Aorta (tissue), 5 donors: ENCODE measurements at places on chromosomes 12 and 14. TPM values are rescaled to one million over a fixed set of nuclear protein-coding genes. Genes with fewer than 3 reads are reported as not detected.

FIGNL2 gene
- not detected for polyA plus RNA-seq

GRCh38 chr12:59620326-59620725 is 24.5 kb downstream of the SLC16A7 start:
- DNase-seq = no peak

DNA sequence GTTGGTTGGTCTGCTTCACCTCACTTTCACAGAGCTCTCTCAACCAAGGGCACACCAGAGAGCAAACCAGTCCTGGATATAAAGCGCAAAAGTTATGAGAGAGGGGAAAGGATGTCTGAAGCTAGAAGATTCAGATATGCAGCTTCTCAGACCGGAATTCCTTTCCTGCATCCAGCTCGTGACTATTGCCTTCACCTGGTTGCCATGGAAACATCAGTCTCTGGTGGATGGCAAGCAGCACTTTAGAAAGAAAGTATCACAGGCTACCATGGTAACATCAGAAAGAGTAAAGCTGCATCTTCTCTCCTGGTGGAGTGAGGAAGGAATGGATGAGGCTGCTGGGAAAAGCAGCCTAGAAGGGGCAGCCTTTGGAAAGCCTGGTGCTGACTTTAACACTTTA is 13.7 kb downstream of the REM2 start:
- DNase-seq = no peak

- no peak for DNase-seq
Observed at GRCh38 chr14:50116966-50117365, 594 bp upstream of the VCPKMT start.

DNA sequence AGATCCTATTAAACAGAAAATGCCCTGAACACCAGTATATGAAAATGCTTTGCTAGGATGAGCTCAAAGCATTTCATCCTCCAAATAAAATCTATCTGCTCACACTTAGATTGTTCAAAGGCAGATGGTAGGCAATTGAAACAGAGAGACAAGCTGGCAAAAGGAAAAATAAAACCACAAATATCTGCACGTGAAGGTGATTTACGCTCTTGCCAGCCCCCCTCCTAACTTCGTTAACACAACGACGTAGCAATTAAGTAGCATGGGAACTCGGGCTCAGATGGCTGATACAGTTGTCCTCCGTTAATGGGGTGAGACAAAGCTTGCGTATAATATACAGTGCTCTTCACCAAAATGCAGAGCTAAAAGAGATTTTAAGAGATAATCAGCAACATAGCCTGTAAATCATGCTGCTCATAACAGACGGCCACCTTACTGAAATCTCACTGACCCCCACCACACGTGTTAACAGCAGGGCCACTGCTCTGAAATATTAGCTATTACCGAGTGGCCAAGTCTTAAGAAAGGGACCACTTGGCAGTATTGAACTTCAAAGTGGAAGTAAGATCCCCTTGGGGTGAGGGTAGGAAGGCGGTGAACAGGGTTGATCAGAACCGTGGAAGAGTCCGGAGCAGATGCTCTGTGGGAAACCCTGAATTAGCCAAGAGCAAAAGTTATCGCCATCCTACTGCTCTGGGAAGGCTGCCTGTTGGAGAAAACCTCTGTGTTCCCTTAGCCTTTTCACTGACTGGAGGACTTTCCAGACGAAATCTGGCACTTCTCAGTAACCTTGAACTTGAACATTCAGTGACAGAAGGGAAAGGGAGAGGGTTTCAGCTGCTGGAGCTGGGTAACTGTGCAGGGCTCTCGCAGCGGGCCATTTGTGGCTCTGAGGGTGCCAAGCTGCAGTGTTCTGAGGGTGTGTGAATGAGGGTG is 23.1 kb downstream of the ETV6 start:
- no peak for DNase-seq

DNA sequence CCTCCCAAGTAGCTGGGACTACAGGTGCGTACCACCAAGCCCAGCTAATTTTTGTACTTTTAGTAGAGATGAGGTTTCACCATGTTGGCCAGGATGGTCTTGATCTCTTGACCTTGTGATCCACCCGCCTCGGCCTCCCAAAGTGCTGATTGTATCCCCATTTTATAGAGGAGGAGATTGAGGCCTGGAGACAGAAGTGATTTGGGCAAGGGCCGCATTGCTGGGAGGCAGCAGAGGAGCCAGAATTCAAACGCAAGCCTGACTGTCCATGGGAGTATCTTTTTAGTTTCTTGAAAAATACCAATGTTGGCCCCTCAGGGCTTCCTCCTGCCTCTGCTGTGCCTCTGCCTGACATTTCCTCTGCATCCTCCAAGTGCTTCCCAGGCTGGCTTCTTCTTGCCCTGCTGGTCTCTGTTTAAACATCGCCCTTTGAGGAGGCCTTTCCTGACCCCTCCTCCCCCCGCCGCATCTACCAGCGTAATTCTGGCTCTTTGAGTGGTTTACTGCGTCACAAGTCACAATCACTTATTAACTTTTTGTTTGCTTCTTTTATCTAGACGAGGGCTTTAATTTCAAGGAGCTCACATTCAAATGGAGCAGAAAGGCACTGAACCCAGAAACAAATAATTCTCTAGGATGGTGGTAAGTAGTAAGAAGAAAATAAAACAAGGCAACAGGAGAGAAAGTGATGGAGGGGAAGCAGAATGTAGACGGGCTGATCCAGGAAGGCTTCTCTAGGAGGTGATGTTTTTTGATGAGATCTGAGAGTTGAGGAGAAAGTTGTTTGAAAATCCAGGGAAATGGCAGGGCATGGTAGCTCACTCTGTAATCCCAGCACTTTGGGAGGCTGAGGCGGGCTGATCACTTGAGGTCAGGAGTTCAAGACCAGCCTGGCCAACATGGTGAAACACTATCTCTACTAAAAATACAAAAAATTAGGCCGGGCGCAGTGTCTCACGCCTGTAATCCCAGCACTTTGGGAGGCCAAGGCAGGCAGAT is 91.0 kb upstream of the MED13L start:
- no peak for DNase-seq

DNA sequence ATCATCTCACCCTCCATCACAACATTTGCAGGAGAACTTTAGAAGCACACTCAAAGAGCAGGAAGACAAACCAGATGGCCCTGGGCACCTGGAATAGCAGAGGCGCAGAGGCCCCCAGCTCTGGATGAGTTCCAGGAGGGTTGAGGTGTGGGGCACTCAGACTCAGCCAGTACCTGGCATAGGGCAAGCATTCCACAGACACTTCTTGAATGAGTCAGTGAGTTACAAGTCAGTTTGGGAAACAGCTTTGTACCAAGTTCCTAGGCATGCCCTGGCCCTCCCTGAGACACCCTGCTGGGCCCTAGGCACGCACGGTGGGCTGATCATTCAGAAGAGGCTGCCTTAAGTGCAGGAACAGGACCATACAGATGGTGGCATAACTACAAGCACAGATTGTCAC is 54.3 kb downstream of the MAP3K9 start:
- no peak for DNase-seq

DNA sequence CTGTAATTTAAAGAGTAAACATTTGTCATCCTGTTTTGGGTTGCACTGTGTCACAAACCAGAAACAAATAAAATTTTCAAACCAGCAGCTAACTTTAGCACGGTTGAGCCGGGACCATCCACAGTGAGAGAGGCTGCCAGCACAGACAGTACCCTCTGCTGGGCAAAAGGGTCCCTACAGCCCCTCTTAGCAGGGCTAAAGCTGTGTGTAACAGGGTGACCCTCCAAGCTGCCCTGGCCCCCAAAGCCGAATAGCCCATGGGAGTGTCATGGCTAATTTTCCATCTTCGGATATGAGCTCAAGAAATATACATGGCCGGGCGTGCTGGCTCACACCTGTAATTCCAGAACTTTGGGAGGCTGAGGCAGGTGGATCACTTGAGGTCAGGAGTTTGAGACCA is 157.1 kb upstream of the GRIN2B start:
- DNase-seq = no peak
